ENCODE measurements at places on chromosomes 6 and 20. TPM values are rescaled to one million over a fixed set of nuclear protein-coding genes. Genes with fewer than 3 reads are reported as not detected.

- DNase-seq = no peak
Measured at GRCh38 chr6:37865504-37865903, 46.0 kb downstream of the ZFAND3 start.

DNA sequence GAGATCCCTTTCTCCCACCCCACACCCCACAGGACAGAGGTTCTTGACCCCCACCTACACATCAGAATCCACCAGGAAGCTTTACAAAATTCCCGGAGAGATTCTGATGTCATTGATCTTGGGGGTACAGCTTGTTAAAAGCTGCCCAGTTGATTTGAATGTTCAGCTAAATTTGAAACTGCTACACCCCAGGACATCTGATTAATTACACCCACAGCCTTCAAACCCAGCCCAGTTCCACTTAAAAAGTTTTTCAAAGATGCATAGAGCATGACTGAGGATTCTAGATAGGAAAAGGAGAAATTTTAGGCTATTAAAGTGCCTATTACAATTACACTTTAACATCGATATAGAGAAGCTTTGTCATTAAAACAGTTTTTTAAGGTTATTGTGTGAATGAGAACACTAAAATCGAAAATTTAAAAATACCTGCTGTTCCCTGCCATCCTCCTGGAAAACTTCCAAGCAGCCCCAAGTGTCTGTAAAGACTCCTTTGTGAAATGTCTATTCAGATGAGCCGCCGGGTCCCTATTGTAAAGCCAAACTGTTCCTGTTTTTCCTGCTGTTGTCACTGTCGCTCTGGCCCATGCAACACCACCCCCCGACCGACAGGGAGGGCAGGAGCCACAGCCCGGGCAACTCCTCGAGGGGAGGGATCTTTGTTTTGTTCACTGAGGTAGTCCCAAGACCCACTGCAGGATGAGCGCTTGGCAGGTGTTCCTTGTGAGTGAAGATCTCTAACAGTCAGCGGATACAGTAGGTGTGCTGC lies 132.5 kb upstream of the PHACTR3 start:
- DNase-seq = no peak

- DNase-seq = no peak
Measured at GRCh38 chr6:110049696-110050439, 71.8 kb downstream of the GPR6 start.

GRCh38 chr6:146339716-146340115 lies 203.9 kb upstream of the RAB32 start:
- DNase-seq = peak; percentile 65

GRCh38 chr6:163627274-163628062 lies 212.9 kb downstream of the QKI start:
- DNase-seq = no peak

- DNase-seq = no peak
Measured at GRCh38 chr6:149410557-149410956, 10.5 kb downstream of the SUMO4 start.

DNA sequence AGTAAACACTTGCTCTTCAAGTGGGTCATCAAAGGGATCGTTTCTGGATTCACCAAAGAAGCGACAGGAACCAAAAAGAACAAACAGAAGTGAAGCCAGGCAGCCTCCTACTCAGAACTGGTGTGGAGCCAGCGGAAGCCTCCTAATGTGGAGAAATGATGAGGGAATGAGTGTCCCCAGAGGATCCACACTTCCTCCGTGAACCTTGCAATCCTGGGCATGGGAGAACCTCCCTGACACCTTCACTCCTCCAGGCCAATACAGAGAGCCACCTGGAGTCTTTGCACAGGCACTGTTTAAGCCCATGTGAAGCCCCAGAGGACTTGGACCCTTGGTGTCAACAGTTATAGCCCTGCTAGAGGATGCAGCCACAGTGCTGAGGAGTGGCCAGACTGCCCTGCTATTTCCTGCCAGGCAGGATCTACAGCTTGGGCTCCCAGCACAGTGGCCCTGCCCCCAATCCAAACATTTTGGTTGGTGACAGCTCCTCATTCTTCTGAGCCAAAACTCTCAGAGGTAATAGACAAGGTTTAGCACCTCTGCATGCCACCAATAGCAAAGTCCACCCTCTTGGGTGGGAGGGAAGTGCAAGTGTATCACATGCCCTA lies 23.2 kb upstream of the SERINC1 start:
- DNase-seq = no peak

GRCh38 chr6:138104618-138105213 lies 2.5 kb downstream of the PERP start:
- DNase-seq = peak; percentile 19

DNA sequence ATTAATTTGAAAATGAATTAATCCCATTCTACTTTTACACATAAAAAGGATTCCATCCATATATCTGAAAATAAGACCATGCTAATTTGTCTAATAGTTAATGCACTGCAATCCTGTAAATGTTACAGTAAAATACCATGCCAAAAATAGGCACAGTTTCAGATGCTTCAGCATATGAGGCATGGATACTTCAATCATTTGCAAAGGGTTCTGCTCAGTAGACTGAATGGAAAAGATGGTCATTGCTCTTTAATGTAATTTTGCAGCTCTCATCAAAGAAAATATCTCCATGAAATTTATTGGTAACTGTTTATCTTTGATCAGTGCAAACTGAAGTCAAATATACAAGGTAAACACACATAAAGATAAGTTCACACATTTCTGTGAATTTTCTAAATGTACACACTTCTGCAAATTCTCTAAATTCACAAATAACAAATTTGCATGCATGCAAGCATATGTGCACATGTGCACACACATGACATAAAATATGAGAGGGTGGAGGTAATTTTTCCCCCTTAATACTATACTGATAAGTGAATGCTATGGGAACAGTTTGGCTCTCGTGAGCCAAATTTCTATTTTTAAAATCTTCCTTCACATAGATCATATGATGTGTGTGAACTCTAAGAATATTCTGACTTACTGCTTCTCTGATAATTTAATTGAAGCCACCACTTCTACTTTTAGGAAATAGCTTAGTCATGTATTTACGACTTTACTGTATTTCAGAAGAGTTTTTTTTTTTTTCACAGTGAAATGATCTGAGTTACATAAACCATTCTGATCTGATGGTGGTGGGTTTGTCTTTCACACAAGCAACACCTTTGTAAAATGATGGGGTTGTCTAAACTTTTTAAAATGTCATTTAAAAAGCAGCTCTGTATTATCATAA lies 996.8 kb upstream of the CITED2 start:
- no peak for DNase-seq

GRCh38 chr6:132188556-132189264 lies 212.6 kb downstream of the MOXD1 start:
- DNase-seq = no peak

DNA sequence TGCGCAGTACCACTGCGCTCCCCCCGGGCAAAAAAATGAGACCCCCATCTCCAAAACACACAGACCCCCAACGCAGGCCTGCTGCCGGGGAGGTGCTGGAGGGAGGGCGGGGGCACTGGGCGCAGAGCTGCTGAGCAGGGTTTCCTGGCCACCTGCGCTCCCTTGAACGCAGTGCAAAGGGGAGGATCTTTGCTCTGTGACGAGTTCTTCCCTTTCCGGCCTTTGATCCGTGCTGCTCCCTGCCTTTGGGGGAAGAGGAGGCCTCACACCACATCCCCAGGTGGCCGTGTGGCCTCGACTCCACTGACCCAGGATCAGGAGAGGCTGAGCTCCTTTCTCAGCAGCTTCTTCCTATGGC lies 8.9 kb upstream of the COL20A1 start:
- no peak for DNase-seq

GRCh38 chr6:90940812-90941481 lies 354.1 kb upstream of the MAP3K7 start:
- peak; percentile 58 for DNase-seq

- no peak for DNase-seq
Measured at GRCh38 chr6:164826831-164827468, 482.5 kb downstream of the C6orf118 start.

DNA sequence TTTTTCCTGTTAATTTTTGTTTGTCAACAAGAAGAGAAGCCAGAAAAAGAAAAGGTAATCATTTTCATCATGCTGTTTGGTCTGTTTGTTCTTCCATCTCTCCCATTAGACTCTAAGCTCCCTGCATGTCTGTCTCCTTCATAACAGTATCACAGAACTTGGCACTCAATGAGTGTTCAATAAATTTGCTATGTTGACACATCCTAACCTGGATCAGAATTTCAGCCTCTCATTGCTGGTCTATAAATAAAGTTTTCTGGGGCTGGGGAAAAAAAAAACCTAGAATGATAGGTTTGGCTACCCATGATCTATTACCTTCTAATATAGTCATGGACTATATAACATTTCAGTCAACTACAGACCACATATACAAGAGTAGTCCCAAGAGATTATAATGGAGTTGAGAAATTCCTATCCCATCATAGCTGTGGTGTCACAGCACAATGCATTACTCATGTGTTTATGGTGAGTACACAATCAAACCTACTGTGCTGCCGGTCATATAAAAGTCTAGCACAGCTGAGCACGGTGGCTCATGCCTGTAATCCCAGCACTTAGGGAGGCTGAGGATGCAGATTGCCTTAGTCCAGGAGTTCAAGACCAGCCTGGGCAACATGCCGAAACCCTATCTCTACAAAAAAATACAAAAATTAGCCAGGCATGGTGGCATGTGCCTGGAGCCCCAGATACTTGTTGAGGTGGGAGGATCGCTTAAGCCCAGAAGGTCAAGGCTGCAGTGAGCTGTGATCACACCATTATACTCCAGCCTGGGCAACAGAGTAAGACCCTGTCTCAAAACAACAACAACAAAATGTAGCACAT lies 5.9 kb downstream of the NUDT3 start:
- DNase-seq = no peak

DNA sequence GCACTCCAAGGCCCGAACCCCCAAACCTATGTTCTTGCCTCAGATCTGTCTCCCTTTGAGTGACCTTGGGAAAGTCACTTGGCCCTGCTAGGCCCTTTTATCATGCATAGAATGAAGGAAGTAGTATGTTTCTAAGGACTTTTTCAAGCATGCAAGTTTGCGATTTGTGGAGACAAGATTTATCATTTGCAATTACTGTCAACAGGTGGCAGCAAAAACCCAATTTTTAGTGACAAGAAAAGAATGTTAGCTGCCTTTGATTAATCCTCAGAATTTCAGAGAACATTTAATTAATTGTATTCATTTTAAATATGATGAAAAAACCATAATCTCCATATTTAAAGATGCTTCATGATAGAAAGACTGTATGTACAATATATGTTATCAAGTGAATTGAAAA lies 28.3 kb upstream of the PREP start:
- DNase-seq = peak; percentile 61

DNA sequence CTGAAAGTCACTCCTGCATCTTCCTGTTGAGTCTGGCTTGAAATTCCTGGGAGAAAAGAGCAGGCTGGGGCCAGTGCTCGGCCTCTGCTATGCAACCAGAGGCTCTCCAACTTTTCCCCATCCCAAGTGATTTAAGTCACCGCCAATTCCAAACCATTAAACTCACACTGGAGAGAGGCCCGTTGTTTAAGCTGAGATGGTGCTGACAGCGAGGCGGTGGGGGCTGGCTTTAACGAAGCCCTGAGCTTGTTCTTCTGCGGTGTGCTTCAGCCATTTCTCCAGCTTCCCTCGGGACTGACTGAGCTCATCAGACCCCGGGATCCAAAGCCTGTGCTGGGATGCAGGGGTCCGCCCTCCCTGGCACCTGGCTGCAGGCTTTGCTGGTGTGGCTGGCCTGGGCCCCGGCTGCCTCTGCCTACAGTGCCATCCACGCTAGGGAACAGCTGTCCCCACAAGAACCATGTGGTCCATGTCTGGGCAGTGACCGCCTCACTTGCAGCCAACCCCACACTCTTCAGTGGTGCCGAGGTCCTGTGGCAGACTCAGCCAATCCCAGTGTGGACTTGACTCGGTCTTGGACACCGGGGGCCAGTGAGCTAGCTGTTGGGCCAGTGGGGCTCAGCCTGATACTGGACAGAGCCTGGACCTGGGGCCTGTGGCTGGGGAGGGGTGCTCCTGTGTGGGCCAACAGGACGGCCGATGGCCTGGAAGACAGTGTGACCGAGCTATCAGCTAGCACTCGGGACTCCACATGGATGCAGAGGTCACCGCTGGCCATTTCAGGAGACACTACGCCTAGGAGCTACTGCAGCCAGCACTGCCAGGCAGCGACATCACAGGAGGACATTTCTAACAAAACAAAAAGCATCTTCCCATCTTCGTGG lies 21.2 kb downstream of the RAMACL start:
- DNase-seq = no peak

DNA sequence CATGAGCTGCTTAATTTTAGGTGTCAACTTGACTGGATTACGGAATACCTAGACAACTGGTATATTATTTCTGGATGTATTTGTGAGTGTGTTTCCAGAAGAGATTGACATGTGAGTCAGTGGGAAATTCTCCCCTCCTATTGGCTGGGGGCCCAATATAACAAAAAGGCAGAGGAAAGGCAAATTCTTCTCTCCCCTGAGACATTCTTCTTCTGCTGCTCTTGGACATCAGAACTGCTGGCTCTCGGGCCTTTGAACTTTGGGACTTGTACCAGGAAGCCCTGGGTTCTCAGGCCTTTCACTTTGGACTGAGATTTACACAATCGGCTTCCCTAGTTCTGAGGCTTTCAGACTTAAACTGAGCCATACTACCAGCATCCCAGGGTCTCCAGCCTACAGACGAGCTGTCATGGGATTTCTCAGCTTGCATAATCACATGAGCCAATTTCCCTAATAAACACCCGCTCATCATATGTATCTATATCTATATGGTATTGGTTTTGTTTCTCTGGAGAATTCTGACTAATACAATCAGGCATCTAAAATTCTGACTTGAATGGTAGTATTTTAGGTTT lies 7.6 kb upstream of the BTN3A3 start:
- no peak for DNase-seq

DNA sequence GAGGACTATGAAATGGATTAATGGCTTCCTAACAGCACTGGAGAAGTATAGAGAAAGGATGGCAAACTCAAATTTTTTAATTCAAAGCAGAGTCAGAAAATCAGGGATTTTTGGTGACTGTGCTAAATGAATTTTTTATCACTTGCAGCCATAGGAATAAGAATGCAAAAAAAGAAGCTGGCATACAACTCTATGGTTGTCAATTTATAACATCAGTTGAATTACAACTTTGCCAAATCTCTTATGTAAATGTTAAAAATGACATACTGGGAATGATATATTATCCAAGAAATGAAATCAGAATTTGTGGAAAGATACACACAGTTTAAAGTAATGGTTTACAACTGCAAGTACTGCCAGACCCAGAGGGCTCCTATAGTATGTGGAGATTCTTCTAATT lies 106.5 kb downstream of the HTR1B start:
- no peak for DNase-seq

WFDC10B gene
- total RNA-seq = not detected

BPIFB2 gene
- total RNA-seq = not detected

CTCFL gene
- 0.03 TPM for total RNA-seq

SLC22A16 gene
- total RNA-seq = 2.0 TPM

HLA-DQA1 gene
- total RNA-seq = not detected

AAR2 gene
- 41.4 TPM for total RNA-seq

HLA-DQB1 gene
- not detected for total RNA-seq

TMEM74B gene
- not detected for total RNA-seq

ZSWIM3 gene
- 4.9 TPM for total RNA-seq

ABHD12 gene
- total RNA-seq = 42.9 TPM

OR2J1 gene
- total RNA-seq = not detected

TNNC2 gene
- 1.3 TPM for total RNA-seq

PTPRK gene
- not detected for total RNA-seq

Data from G401 (cell line).